ENCODE measurements at places on chromosomes 3 and 15.

- no peak for DNase-seq
These were observed 175.0 kb downstream of the OPA1 start for GRCh38 chr3:193768070-193768394.

DNA sequence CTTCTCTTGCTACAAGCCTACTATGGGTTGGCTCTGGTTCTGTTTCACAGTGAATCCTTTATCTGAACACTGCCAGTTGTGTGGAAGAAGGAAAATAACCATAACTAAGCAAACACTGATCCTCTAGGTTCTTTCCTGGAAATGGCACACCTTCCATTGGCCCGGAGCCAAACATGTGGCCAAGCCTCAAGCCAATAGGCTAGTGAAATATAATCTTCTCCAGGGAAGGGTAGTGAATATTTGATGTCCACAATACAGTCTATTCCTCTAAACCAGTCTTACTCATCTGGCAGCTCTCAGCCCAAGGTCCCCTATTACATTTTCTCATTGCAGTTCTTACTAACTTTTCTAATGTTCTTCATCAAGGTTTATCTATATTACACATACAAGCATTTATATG, 921.3 kb downstream of the TUSC7 start:
- no peak for DNase-seq

DNA sequence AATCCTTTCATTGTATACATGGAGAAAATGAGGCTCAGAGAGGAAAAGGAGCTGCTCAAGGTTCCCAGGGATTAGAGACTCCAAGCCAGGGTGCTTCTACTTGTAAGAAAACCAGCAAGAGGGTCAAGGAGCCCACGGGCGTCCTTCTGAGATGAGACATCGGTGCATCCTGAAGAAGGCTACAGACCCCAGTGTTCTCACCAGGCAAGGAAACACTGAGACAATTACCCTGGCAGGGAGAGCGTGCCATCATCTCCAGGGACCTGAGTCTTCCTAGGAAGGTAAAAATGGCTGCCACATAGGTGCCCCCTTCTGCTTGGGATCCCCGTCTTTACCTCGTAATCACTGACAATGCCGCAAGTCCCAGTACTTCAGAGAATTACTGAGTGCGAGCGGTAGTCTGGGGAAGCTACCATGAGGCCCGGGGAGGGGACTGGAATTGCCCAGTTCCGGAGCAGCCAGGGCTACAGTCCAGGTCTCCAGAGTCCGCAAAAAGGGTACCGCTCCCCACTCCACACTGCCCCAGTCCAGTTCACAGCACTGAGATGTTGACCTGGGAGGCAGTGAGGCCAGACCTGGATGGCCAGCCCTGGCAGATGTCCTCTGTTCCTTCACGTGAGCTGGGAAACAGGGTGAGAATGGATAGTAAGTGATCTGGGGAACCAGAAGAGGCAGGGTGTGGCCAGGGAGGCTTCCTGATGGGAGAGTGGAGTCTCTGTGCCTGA, 164.7 kb upstream of the SMAD3 start:
- no peak for DNase-seq

DNA sequence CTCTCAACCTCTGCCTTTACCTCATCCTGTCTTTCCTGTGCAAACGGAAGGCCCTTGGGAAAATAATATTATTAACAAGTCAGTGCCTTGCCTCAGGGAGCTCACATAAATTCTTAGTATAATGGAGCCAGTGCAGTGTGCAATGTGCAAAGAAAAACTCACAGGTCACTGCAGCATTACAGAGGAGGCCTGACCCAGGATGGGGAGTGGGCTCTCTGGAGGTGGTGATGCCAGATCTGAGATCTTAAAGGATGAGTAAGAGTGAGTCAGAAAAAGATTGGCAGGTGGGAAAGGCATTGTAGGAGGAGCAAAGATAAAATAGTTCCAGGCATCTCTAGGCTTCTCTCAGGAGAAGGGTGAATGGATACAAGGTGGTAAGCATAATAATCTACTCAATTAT, 185.6 kb upstream of the ADAMTS9 start:
- DNase-seq = no peak

GRCh38 chr15:62809115-62809967, 233.2 kb upstream of the TPM1 start:
- no peak for DNase-seq

DNA sequence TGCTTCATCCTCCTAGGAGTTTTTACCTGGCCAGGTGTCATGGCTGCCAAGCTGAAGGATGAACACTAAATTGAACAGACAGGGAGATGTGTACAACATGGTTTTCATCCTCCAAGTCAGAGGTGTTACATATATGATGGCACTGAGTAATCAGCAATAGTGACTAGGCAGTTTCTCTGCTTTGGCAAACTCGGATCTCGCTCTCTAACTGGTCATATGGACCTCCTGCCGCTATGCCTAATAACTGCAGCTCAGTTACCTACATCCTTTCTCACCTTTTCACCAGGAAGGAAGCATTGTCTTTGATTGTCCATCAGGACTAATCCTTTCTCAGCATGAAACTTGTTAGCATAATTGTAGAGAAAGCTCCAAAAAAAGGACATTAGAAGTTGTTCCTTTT, 175.9 kb upstream of the PLSCR5 start:
- no peak for DNase-seq
